CD4-positive, alpha-beta memory T cell (primary cell): ENCODE measurements at places on chromosomes 1 and 21. TPM values are rescaled to one million over a fixed set of nuclear protein-coding genes. Genes with fewer than 3 reads are reported as not detected.

Gene RIPK4
- 0.26 TPM for total RNA-seq

DNA sequence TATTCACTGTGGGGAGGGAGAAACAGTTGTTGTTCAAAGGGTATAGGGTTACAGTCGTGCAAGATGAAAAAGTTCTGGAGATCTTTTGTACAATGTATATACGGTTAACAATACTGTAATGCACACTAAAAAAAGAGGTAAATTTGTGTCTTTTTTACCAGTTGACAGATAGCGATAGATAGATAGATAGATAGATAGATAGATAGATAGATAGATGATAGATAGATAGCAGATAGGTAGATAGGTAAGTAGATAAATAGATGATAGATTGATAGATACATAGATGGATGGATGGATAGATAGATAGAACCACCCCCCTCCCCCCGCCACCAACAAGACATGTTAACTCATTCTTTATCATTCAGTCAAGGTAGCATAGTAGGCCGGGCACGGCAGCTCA is 10.2 kb downstream of the S100A16 start:
- DNase-seq: no peak

GRCh38 chr1:240909701-240910457 is 297.9 kb upstream of the GREM2 start:
- no peak for DNase-seq

Gene SLC16A4
- 0.90 TPM for total RNA-seq

- DNase-seq: no peak
Measured at GRCh38 chr1:15350151-15350550, 59.5 kb upstream of the EFHD2 start.

Gene RPTN
- not detected for total RNA-seq

GRCh38 chr1:169443923-169444322 is 16.6 kb upstream of the CCDC181 start:
- DNase-seq: no peak

GRCh38 chr1:94056171-94056570 is 64.8 kb downstream of the ABCA4 start:
- no peak for DNase-seq

GRCh38 chr21:25895565-25896205 is 160.9 kb downstream of the GABPA start:
- peak; percentile 41 for DNase-seq

Gene ACOT11
- total RNA-seq: 1.00 TPM

GRCh38 chr21:35138665-35139381 is 89.7 kb upstream of the RUNX1 start:
- DNase-seq: peak; percentile 6

Gene FAM163A
- total RNA-seq: 0.29 TPM

DNA sequence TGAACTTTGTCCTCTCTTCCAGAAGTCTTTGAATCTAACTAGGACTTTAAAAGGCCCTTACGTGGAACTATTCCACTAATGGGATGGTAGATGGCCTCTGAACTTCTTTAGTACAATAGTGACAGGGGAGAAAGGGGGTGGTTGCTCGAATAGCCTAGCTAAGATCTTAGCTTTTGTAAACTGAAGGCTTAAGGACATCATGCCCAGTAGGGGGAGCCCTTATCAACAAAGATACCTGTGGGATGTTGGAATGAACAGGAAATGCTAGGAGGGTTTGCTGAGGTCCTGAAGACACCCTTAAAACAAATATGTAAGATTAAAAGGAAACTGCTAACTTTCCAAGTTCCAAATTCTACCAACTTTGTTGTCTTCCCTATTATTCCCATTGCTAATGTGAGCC is 33.2 kb downstream of the NHLH2 start:
- peak; percentile 31 for DNase-seq

- DNase-seq: no peak
Measured at GRCh38 chr1:165371588-165372225, 15.2 kb upstream of the LMX1A start.

DNA sequence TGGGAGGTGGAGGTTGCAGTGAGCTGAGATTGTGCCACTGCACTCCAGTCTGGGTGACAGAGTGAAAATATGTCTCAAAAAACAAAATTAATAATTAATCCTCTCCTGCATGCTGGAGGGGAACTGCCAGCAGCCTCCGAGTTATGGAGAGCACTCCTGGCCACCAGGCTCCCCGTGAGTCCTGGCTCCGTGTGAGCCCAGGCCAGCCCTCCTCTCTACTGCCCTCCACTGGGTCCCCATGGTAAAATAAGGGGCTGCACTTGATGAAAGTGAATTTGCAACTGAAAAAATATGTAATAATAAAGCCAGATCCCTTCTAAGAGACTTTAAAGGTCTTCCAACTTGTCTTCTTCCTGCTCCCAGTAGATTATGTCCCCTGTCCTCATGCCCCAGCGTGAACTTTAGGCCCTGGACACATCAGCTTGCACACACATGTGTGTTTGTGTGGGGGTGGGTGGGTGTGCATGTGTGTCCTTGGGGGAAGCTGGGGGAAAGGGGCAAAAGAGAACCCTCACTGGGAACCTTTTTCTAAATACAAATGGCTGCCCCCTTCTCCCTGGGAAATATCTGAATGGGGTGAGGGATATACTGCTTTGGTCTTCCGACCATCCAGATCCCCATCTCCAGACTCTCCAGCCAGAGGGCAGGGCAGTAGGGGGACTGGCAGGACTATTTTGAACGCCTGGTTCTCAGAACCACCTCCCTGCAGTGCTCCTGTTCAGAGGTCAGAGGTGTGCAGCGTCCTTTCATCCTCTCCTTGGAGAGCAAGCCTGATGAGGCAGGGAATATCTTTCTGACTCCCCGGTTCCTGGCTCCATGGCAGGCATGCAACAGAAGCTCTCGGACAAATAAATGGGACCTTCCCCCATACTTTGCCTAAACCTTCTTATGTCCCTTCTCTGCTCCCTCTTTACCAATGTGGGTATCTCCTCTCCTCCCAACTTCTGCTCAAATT is 26.2 kb downstream of the NEK2 start:
- peak; percentile 27 for DNase-seq

Gene TMEM81
- 8.9 TPM for total RNA-seq

DNA sequence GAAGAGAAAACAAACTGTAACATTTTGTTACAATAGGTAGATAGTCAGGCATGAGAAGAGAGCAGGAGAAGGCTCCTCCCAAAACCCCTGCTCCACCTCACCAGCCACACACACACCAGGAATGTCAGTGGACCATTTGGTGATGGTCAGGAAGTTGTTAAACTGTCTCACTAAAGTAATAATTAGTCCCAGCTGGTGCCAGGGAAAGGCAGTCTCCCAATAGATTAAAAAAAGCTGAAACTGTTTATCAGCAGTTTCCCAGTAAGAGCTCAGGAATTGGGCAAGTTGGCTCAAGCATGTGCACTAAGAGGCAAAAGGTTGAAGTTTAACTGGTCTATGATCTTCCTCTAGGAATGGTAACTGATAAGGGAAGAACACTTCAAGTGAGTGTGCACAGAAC is 249.6 kb downstream of the COL11A1 start:
- no peak for DNase-seq

- DNase-seq: no peak
Measured at GRCh38 chr1:91589437-91589836, 88.8 kb downstream of the CDC7 start.

Gene SPSB1
- total RNA-seq: 4.1 TPM

DNA sequence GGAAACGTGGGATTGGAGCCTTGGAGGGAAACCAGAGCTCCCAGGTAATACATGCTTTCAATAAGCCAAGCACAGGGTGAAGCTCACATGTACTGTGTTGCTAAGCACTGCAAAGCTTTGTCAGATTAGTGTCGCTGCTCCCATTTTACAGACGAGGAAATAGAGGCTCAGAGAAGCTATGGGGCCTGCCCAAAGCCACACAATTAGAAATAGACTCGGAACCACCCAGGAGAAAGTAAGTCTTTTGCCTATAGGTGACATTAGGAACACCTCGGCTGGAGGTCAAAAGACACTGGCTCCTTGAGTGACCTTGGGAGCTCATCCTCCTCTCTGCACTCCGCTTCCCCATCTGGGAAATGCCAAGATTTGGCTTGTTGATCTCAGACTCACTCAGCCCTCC is 175.6 kb upstream of the ZC3H12A start:
- no peak for DNase-seq

- no peak for DNase-seq
Measured at GRCh38 chr1:43493661-43494450, 36.8 kb upstream of the PTPRF start.

DNA sequence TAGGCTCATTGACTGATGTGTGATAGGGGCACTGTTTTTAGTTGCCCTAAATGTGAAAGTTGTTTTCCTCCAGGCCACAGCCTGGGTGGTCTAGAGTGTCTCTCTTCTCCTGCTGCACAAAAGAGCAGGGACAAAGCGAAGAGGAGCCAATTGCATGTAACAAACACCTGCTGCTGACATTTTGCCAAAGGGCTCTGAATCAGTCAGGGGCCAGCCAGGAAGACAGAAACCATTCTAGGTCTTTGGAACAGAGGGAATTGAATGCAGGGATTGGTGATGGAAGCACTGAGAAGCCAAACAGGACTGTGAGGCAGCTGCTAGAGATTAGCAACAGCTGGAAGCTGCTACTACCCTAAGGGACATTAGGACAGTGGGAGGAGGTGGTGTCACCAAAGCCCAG is 185.3 kb upstream of the POU3F1 start:
- DNase-seq: no peak

DNA sequence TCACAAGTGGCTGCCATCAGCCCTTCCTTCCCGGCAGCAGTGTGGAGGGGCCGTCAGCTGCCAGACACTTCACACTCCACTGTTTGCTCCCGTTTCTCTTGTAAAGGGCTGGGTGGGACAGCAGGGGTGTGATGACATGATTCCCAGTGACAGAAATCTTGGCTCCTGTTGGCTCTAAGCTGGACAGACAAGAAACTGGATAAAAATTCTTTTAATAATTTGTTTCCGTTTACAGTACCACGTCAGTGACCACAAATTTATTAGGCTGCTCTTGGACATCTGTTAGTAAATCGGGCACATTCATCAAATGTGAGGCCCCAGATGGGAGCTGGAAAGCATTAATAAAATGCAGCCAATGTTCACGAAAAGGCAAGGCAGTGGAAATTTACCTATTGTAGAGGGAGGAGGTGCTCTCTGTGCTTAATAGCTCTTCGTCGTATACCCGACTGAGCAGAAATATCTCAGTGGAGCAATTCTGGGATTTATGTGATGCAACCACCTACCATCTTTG is 353.7 kb upstream of the GREM2 start:
- DNase-seq: no peak

DNA sequence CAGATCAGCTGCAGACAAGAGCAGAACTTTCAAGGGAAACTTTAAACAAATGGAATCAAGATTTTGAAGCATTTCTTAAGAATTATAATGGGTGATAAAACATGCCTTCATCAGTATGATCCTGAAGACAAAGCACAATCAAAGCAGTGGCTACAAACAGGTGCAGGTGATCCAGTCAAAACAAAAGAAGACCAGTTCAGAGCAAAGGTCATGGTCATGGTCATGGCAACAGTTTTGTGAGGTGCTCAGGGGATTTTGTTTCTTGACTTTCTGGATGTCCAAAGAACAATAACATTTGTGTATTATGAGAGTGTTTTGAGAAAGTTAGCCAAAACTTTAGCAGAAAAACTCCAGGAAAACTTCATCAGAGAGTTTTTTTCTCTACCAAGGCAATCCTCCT is 681.7 kb upstream of the PTBP2 start:
- DNase-seq: no peak

- DNase-seq: no peak
Measured at GRCh38 chr1:30819244-30819571, 61.6 kb upstream of the LAPTM5 start.

GRCh38 chr21:31604591-31605190 is 54.8 kb upstream of the SOD1 start:
- DNase-seq: peak; percentile 52

Gene CFHR1
- total RNA-seq: not detected

DNA sequence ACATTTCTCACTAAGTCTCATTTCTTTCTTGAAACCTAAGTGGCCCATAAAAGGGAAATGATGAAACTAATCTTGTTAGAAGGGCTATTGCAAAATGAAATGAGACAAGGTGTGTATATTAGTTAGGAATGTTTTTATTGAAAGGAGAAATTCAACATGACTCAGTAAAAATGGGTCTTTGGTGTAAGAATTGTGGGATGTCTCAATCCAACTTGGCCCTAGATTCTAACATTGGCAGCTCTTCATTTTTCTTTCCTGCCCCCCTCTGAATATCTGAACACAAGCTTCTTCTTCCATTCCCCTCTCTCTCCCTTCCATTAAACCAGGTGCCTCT is 26.8 kb upstream of the TARBP1 start:
- DNase-seq: no peak

- no peak for DNase-seq
Measured at GRCh38 chr21:38420140-38420539, 78.1 kb downstream of the ERG start.

Gene PCP4
- total RNA-seq: not detected

GRCh38 chr1:246384616-246385015 is 122.5 kb downstream of the SMYD3 start:
- no peak for DNase-seq

Gene PPP1R15B
- total RNA-seq: 78.0 TPM

GRCh38 chr1:58768971-58769808 is 14.7 kb downstream of the JUN start:
- DNase-seq: no peak

DNA sequence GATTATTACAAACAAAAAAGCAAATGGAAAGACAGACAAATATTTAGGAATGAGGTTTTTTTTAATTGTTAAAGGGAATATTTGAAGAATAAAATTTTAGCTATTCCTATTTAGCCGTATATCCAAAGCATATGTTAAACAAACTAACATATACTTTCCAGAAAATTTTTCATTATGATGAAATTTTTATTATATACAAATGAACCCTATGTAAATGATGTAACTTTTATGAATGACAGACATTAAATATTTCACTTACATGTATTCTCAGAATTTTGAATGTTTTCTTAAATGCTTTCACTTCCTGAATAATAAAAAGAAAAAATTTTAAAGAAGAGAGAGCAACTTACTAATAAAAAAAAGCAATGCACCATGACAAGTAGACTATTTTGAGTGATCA is 15.8 kb downstream of the LHX9 start:
- DNase-seq: no peak

Gene PTPN7
- 68.4 TPM for total RNA-seq

DNA sequence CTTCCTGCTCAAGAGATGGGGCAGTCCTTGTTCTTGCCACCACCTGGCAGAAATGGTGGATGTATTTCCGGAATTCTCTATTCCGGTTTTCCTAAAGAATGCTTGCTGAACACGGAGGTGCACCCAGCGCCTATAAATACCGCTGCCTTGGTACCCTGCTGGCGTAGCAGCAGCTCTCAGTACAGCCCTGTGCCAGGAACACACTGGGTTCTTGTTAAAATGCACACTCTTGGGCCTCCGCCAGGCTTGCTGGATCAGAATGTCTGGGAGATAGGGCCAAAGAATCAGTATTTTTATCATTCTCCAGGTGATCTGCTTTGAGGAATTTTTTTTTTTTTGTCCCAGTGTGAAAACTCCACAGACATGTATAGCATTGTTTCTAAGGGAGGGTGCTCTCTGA is 54.2 kb downstream of the IGSF5 start:
- no peak for DNase-seq
